ENCODE measurements at places on chromosomes 12 and 14. TPM values are rescaled to one million over a fixed set of nuclear protein-coding genes. Genes with fewer than 3 reads are reported as not detected.
A peak's percentile ranks its signal among the peaks of the same experiment; 100 is the strongest.

The FERMT2 gene
- total RNA-seq = 4.1 TPM

The GOLGA5 gene
- 24.9 TPM for total RNA-seq

The KLRC1 gene
- total RNA-seq = not detected

The TEX52 gene
- not detected for total RNA-seq

The FSCB gene
- total RNA-seq = not detected

The GDF3 gene
- not detected for total RNA-seq

The KRT1 gene
- total RNA-seq = 2.5 TPM

The GPR84 gene
- total RNA-seq = 0.16 TPM

The PELI2 gene
- 1.8 TPM for total RNA-seq

The SMCO2 gene
- 0.76 TPM for total RNA-seq

The RALGAPA1 gene
- 41.8 TPM for total RNA-seq

GRCh38 chr14:64675312-64675711 lies 28.9 kb upstream of the PLEKHG3 start:
- ATAC-seq = peak; percentile 40

DNA sequence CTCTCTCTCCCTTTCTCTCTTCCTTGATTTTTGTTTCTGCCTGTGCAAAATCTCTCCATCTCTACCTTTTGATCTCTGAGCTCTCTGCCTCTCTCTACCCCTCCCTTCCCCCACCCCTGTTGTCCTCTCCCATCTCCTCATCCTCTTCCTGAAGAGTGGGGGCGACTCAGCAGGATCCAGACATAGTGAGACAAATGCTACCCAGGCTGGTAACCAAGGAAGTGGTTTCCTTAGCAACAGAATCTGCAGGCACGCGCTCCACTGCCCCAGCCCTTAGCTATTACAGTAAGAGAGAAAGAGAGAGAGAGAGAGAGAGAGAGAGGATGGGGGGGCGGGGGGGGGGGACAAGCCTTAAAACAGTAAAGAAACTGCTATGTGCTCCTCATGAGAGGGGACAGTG lies 85.6 kb downstream of the CMKLR1 start:
- ATAC-seq = no peak

DNA sequence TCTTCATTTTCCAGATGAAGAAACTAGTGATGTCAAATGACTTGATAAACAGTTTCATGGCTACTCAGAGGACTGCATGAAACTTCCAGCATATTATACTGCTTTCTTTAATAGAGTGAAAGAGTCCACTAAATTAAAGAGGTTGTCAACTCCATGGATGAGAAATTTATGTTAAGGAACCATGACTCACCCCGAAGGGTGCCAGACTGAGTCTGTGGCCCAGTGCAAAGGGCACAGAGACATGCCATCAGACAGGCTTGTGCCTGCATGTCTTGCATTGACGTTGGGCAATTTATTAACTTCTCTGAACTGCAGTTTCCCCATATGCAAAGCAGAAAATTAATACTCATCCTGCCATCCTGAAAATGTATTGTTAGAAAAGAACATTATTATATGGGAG lies 382.4 kb downstream of the APAF1 start:
- ATAC-seq = peak; percentile 99

DNA sequence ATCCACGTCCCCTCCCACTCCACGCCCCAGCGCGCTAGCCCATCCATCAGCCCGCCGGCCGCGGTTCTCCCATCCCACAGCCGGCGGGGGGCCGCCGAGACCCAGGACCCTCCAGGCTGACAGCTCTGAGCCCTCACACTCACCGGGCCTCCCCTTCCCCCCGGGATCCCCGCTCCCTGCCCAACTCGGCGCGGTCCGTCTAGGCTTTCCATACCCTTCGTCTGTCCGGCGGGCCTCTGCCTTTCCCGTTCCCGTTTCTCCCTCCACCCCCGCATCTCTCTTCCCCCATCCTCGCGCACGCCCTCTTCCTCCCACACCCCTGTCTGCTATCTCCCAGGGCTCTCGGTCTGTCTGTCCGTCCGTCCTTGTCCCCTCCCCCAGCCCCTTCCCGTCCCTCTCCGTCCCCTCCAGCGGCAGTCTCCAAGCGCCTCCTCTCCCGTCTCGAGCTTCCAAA lies 726 bp downstream of the ZFHX2 start:
- no peak for ATAC-seq

DNA sequence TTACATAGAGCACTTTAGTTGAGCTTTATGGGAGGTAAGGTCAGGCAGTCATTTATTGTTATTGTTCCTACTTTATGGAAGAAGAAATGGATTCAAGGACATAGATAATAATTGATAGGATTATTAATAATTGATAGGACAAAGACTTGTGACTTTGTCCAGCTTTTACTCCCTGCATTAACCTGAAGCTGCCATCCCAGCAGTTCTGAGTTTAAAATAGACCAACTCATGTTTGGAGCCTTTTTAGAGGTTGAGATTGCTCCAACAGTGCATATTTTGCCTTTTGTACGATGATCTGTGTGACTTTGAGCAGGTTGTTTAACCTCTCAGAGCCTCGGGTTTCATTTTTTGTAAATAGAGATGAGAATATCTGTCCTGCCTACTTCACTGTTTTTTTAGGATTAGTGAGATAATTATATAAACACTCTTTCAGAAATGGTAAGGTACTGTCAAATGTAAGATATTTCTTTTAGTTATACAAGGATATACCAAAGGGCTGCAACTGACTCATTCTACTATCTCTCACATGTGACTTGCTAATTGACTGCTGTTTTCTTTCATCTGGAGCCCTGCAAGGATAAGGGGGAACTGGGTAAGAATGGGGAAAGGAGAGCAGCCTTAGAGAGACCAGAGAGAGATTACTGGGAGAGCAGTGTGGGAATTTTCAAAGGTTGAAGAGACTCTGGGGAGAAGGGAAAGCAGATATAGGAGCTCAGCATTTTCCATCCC lies 15.3 kb downstream of the WDR20 start:
- no peak for ATAC-seq

- peak; percentile 44 for ATAC-seq
These were observed 2.6 kb downstream of the RNASE1 start for GRCh38 chr14:20799892-20800544.

GRCh38 chr12:95088379-95088778 lies 15.0 kb upstream of the NR2C1 start:
- ATAC-seq = no peak

- no peak for ATAC-seq
These were observed 73.2 kb downstream of the ETV6 start for GRCh38 chr12:11722578-11723138.

GRCh38 chr12:81095501-81096232 lies 17.8 kb downstream of the ACSS3 start:
- no peak for ATAC-seq

- ATAC-seq = peak; percentile 46
These were observed 45.8 kb upstream of the NCOR2 start for GRCh38 chr12:124613151-124613585.

GRCh38 chr14:63857466-63858030 lies 4.7 kb downstream of the SYNE2 start:
- ATAC-seq = peak; percentile 41

- ATAC-seq = peak; percentile 53
These were observed 31.6 kb upstream of the SGPP1 start for GRCh38 chr14:63759456-63759855.

DNA sequence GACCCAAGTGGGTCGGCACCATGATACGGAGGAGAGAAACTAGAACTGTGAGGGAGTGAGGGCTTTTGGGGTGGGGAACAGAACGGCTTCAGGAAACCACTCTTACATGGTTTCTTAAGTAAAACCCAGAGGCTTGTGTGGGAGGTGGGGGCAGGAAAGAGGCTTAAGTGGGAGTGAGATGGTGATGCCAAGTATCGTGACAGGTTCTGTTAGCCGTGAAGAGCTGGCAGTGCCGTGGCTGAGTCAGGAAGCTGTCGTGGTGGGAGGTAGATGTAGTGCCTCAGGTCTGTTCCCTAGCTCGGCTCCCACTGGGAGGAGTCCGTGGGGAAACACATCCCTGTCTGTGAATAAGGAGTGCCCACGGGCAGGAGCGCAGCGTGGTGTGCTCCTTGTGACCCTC lies 185.8 kb upstream of the FKBP4 start:
- no peak for ATAC-seq

DNA sequence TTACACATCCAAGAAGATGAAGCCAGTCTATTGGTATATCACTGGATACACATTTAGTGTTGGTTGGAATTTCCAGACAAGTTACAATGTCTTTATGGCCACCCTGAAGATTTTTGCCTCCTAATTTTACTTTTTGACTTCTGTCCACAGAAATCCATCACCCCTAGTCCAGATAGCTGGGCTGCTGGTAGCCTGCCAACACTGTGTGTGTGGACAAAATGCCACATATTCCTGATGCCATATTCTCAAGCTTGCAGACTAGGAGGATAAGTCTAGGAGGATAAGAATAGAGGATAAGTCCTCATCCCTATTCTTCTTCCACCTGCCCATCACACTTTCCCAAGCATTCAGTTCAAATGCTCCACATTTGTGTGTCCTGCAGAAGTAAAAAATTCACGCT lies 4.6 kb downstream of the ESR2 start:
- ATAC-seq = no peak

- ATAC-seq = no peak
These were observed 134.4 kb upstream of the GRIP1 start for GRCh38 chr12:66813137-66813892.

DNA sequence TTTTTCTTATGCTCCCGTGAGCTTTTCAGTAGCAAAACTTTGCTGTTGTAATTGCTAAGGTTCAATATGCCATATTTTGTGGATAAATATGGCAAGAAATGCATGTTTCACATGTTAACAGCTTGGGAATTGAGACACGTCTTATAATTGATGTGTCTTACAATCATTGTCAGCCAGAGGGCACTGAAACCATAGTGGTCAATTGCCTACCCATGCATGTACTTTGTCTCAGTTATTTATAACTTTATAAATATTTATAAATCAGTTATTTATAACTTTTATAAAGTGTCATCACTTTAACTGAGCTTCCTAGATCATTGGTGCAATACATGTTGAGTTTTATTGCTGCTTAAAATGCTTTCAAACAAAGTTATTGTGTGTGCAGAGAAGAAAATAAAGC lies 82.0 kb downstream of the CATSPERB start:
- no peak for ATAC-seq

- ATAC-seq = no peak
These were observed 177.8 kb downstream of the PRKD1 start for GRCh38 chr14:29749829-29750228.

DNA sequence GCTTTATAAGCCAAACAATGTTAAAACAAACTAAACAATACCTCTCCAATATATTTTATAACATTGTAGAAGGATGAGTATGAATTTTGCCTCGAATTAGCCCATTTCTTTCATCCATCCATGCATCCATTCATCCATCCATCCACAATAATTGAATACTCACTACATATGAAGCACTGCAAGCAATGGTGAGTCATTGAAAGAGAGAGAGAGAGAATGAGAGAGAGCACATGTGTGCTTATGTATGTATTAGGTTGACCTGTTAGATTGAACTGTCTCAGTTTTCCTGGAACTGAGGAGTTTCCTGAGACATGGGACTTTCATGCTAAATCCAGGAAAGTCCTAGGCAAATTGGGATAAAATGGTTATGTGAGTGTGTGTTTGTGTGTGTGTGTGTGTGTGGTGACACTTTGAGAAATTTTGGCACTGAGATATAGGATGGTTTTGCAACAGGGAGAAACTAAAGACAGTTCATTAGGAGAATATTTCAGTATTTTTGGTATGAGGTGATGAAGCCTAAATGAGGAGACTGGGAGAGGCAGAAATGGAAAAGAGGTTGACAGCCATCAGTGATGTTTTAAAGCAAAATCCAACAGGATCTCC lies 98.4 kb downstream of the C12orf75 start:
- ATAC-seq = no peak

- ATAC-seq = no peak
These were observed 36.0 kb upstream of the CTDSP2 start for GRCh38 chr12:57882575-57882974.

DNA sequence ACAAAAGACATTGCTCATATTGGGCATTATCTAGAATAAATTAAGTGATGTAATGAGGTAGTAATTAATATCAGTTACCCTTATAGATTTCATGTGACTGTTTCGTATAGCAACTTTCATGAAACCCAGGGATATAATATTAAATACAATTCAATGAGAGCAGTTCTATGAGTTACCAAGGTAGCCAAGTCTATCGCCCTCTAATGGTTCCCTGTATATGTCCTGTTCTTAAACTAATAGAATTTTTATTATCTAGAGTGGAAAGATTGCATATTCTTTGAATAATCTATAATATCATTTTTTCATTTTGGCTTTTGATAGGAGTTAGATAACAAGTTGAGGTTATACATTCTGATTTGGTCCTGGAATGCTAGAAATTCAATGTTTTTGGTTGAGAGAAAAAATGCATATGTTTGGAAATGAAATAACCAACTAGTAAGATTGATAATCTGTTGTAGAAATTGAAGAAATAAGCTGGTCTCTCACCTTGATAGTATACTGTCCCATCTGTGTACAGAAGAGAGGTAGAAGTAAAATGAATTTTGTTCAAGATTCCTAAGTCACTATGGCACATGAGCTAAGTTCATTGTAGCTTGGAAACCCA lies 59.7 kb downstream of the SCFD1 start:
- ATAC-seq = no peak

DNA sequence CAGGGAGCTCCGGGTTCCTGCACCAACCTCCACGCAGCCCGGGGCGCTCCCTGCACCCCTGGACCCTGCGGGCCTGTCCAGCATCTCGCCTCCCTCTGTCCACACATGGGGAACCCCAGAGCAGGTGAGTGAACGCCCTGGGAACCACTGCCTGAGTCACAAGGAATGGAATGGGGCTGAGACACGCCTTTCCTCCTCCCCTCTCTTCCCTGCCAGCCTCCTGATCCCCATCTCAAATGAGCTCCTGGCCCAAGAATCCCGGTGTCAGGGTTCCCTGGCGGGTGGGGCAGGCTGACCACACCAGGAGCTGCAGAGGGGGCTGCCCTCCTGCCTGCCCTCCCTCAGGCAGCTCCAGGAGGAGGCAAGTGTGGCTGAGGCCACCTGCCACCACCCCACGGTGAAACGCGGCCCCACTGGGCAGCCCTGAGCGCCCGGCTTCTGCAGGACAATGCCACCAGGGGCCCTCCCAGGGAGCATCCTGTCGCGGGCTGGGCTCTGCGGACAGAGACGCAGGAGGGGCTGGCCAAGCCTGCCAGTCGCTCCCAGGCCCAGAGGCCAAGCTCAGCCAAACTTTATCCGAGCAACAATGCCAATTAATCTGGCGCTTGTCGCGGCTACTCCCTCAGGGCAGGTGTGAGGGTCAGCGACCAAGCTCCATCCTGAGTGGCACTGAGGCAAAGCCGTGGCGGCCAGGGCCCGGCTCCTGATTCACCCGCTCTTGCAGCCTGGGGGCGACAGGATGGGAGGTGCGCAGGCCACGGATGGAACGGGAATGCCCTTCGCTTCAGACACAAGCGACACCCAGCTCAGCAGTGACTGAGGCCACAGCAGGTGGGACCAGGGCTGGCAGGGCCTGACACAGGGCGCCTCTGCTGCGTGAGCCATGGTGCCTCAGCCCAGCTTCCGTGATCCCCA lies 44.3 kb downstream of the GALNT9 start:
- peak; percentile 80 for ATAC-seq

Measured in esophagus mucosa (tissue), 1 donor.